ENCODE measurements at places on chromosomes 11 and 22.

DNA sequence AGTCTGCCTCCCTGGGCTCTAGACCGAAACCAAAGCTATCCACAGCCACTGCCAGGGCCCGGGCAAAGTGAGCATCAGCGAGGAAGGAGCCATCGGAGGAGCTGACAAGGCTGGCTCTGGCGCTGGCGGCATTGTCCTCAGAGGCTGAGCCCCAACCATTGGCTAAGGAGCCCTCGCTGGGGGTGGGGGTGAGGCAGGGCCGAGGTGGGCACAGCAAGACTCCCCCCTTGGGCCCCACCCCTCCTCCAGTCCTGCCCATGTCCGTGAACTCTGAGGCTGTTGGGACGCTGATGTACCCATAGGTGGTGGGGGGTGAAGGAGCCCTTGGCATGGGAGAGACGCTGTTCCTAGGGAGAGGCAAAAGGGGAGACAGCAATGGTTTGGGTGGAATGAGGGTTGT, 11.2 kb downstream of the ROBO4 start:
- DNase-seq = no peak

GRCh38 chr22:39250838-39251237, 6.1 kb upstream of the PDGFB start:
- no peak for DNase-seq

DNA sequence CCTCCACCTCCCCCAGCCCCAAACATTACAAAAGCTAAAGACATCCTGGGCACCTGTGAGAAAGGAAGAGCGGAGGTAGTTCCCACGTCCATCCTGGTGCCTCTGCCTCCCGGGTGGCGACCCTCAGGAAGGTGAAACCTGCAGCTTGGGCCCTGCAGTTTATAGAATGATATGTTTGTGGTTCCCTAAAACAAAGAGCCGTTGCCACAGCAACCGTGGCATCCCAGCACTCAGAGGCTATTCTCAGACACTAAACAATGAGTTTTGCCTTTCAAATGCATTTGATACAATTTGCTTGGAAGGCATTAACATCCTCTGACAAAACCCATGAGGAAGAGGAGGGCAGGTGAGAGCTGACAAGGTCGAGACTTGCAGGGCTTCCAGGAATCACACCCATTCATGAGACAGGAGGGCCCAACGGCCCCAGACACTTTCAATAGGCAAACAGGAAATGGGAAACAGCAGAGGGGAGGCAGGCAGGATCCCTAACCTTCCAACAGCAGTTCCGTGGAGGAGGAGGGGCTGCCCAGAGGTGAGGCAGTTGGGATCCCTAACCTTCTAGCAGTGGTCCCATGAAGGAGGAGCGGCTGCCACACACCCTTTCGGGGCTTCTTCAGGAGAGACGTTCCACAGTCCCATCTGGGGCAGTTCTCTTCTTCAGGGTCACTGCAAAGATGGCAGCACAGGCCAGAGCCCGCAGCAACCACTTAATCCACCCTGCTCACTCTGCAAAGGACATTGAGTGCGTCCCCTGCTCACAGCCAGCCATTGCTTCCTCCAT, 379.2 kb downstream of the SHANK2 start:
- DNase-seq = no peak

- no peak for DNase-seq
These were observed 39.5 kb upstream of the CUL5 start for GRCh38 chr11:107969219-107969618.

- DNase-seq = no peak
These were observed 87.5 kb downstream of the YAP1 start for GRCh38 chr11:102197670-102198139.

- DNase-seq = no peak
These were observed 5.5 kb upstream of the NXF1 start for GRCh38 chr11:62810748-62811147.

DNA sequence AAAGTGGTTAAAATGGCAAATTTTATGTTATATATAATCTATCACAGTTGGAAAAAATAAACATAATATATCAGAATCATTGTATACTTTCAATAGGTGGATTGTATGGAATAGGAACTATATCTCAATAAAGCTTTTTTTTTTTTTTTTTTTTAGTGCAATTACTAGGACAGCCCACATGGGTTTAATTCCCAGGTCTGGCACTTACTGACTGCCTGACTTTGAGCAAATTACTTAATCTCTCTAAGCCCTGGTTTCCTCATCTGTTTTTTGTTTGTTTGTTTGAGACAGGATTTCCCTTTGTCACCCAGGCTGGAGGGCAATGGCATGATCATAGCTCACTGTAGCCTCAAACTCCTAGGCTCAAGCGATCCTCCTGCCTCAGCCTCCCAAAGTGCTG, 26.1 kb upstream of the BAIAP2L2 start:
- DNase-seq = no peak

- no peak for DNase-seq
These were observed 21.5 kb downstream of the ETS1 start for GRCh38 chr11:128565881-128566280.

Data from AG04449 (cell line).